T47D (cell line): ENCODE measurements at places on chromosomes 1 and 21.

DNA sequence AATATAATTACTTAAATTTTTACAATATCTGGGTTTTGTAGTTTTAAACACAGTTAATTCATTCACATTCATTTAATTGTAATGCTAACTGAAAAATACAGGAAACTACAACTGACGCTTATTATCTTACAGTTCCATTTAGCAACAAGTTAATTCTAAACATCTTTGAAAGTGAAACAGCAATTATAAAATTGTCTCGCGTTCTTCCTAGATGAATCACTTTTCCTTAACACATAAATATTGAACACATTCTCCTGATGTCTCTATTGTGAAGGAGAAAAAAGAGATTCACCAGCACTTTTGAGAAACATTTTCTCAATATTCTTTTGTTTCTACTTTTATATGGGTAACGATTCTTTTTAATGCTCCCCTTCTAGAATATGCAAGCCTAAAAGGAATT, 6.4 kb downstream of the PTGFR start:
- DNase-seq = no peak

DNA sequence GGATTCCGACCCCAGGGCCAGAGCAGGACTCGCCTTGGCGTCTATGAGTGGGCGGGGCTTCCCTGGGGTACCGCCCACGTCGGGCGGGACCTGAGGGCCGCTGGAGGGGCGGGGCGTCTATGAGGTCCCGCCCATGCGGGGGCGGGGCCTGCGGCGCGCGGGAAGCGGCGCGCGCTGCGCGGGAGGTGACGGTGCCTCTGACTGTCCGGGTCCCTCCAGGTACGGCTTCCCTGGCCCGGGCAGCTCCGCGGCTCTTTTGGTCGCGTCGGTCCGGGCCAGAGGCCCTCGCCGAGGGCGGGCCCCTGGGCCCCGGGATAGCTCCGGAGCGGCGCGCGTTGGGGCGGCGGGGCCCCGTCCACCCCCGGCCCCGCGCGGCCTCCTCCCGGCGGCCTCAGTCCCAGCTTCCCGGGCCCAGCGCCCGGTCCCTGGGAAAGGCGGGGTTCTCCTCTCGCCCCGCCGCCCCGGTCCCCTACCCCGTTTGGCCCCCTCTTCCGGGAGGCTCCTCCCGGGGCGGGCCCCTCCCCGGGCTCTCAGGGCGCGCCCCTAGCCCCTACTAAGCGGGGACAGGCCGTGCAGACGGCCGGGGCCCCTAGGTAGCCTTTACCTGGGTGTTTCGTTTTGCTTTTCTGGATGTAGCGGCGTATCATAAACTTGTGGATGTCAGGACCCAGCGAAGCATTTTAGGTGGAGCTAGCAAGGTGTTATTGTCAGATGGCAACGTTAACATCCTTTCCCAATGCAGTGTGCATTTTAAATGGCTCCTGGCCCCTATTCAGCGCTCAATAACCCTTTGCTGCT, at the start of gene CHAF1B:
TSS of gene CHAF1B (plus strand) at position 160 of the 798 bp plus-strand sequence. CDS start 745 bp downstream, outside the sequence.
- DNase-seq = peak; percentile 86

GRCh38 chr1:91349524-91349923, 55.1 kb downstream of the HFM1 start:
- DNase-seq = no peak

DNA sequence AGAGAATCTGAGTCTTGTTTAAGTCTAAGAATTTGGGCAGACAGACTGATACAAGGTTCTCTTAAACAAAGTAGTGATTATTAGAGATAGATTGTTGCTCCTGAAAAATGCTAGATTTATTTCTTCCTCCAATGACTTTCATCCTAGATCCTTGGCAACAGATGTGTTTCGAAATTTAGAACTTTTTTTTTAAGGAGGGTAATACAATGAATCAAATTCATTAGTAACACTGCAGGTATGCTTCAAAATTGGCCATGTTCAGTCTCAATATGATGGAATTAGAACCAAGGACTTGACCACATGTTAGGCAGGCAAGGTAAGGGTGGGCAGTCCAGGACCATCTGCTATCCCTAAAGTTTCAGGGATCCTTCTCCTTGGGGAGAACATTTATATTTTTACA, 4.5 kb upstream of the LCE1F start:
- no peak for DNase-seq

- DNase-seq = peak; percentile 48
Observed at GRCh38 chr1:183804916-183805841, at the start of gene RGL1. Gene RGL1, plus strand, starts transcription at chr1:183805120. Its CDS starts 178 bp downstream, at chr1:183805298.

DNA sequence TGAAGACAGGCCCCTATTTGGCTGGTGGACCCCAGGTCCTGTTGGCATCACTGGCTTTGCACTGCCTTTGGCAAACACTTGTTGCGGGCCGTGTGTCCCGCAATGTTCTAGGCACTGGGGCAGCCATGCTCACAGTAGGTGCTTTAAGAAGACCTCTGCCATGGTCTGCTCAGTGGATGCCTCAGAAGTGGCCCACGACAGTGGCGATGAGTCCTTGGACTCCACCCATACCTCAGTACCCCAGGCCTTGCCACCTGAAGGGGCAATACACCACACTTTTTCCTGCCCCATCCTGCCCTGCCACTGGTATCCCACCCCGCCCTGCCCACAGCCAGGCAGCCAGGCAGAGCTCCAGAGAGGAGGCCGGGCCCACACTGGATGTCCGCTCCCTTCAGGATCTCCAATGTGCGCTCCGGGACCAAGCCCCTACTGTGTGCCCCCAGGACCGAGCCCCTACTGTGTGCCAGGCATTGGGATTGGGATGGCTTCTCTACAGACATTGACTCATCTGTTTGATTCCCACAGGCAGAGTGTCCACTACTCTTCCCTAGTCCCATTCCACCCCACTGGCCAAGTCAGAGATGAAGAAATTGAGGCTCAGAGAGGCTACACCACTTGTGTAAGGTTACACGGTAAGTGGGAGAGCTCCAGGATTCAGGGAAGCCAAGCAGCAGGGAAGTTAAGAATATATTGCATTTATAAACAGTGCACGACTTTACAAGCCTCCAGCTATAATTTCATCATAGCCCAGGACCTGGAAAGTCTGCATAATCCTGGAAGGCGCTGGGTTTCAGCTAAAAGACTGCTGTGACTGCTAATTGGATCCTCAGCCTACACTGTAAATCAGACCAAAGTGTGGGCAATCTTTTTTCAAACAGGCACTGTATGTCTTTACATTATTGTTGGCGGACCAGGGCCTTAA, 101.6 kb downstream of the DMRTB1 start:
- no peak for DNase-seq

DNA sequence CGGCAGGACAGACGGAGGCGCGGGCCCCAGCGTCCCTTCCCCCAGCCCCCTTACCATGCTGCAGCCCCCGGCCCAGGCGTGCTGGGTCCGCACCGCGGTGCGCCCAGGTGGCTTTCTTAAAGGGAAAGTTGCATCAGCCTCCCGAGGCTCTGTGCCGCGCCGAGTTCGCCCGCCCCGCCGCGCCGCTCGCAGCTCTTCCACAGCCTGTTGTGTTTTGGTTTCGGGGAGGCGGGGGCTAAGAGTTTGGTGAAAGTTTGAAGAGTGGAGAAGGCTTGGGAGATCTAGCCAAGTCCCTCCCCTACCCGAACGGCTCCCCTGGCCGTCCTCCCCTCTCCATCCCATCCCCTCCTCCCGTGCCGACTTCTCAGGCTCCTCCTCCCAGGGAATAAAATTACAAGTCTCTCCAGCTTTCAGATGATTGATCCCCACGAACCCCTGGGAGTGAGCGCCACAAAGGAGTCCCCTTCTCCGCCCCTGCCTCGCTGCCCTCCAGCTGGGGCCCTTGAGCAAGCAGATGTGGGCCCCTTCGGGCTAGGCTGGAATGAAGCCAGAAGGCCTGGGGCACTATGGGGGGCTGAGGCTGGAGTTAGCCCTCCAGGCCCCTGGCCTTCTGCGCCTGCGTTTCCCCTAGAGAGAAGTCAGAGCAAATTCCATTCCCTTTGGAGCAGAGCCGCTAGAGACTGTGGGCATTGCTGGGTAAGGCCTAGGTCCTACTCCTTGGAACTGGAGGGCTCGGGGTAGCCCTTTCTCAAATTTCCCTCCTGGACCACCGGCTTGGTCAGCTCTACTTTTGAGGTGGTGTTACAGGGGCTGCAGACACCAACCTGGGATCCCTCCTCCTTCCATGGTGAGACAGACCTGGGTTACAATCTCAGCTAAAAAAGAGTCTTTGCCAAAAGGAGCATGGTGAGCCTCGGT, at the start of gene SLC6A9:
TSS of gene SLC6A9 (minus strand) at position 211 of the 918 bp plus-strand sequence. CDS start 7,185 bp downstream, outside the sequence.
- DNase-seq = peak; percentile 89

GRCh38 chr1:119003413-119004128, 15.4 kb upstream of the TBX15 start:
- no peak for DNase-seq

- DNase-seq = no peak
Observed at GRCh38 chr1:230909974-230910754, 41.8 kb upstream of the C1orf198 start.

- no peak for DNase-seq
Observed at GRCh38 chr1:114530224-114530623, 19.2 kb upstream of the TRIM33 start.

GRCh38 chr1:13540866-13541265, 27.1 kb upstream of the LRRC38 start:
- no peak for DNase-seq

DNA sequence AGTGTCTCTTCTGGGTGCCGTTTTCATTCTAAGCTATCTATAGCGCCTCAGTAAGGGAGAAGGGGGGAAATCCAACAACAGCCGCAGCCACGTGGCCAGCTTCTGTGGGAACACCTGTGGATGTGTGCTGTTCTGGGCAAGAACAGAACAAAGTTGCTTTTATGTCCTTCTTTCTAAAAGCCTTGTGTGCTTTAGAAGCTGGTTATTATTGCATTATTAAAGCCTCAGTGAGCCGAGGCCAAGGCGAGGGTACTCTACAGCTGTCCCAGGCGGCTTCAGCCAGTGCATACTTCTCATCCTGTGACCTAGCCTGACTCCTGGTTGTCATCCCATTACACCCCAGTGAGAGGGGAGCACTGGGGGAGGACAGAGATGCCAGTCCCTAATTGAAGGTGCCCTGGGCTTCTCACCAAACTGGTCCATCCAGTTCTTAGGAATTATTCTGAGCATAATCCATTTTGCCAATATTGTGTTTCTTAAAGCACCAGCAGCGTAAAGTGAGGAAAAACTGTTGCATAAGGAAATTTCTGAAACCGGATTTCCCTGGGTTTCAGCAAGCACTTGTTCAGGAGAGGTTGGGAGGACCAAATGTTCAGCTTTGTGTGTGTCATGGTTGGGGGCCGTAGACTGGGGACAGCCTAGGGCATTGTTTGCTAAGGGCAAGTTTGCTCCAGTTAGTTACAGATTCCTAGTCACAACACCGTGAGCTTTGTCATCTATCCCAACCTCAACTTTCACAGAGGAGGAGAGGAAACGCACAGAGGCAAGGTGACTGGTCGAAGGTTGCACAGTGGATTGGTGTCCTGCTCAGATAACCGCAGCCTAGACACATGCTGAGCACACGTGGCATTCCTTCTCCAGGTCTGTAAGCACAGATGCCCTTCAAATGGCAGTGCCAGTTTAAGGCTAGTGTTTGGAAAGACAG, 61.0 kb upstream of the ATP1A1 start:
- peak; percentile 34 for DNase-seq

DNA sequence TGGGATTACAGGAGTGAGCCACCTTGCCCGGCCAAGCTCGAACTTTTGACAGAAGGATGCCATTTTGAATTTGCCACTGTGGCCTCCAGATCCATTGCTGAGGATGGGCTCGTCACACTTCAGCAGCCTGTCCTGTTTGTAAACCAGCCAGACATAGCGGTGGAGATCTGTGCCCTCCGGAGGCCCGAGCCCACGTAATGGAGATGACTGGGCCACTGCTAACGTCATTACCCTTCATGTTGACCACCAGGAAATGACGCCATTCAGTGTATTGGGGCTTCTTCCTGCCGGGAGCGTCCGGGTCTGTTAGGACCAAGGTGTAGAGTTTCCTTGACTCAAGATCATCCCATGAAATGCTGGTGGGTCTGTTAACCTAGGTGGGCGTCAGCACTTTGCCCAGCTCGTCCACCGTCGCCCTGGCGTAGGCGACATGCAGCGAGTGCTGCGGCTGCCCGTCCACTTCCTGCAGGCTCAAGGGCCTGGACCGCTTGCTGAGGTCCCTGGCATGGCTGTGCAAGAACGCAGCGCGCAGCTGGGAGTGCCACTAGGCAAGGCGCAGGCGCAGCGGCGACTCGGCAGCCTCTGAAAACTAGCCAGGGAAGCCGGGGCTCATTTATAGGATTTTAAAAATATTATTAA, 40.8 kb downstream of the PTPRC start:
- DNase-seq = no peak

GRCh38 chr1:108708691-108709660, 3.7 kb upstream of the FNDC7 start:
- DNase-seq = no peak

GRCh38 chr1:94413311-94413710, 4.9 kb upstream of the ABCD3 start:
- DNase-seq = no peak

GRCh38 chr1:201251851-201252430, 31.4 kb upstream of the PKP1 start:
- DNase-seq = no peak

DNA sequence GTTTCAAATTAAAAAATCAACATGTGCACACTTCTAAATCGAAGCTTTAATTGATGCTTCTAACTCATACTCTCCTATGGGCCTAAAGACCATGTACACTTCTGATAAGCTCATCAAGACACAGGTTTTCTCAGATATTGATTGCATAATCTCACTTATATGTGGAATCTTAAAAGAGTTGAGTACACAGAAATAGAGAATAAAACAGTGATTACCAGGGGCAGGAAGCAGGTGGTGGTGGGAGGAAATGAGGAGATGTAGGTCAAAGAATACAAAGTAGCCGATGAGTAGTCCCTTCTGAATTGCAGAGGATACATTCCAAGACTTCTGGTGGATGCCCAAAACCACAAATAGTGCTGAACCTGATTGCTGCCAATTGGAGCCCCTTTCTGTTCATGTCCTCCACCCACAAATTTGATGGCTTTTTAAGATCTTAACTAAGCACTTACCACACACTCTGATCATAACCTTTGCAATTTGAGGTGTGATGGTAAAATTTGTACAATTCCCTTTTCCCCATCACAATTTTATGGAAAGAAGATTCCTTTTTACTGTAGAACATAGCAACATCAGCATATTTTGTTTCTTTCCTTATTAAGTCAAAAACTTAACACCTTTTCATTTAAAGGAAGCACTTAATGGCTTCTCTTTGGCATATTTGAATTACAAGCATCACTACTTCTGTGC, 3.3 kb upstream of the CD1B start:
- no peak for DNase-seq

DNA sequence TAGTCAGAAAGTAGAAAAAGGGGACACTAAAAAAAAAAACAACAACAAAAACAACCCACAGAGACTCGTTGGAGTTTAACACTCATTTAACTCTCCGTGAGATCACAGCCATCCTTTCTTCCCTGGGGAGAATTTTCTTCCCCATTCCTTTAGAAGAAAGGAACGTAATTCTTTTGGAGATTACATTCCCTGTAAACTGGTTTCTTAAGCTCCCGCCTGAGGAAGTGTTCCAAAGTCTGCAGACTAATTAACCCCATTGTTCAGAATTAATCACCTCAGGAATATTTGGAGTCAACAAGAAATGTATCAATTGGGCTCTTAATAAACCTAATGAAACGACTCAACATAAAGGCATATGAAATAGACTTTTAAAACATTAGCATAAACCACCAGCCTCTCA, 228.2 kb upstream of the CSF3R start:
- peak; percentile 51 for DNase-seq
